CD4-positive, alpha-beta memory T cell (primary cell): ENCODE measurements at places on chromosomes 6 and 20.

- peak; percentile 15 for DNase-seq
Measured at GRCh38 chr6:77466451-77467437, 3.5 kb upstream of the HTR1B start.

DNA sequence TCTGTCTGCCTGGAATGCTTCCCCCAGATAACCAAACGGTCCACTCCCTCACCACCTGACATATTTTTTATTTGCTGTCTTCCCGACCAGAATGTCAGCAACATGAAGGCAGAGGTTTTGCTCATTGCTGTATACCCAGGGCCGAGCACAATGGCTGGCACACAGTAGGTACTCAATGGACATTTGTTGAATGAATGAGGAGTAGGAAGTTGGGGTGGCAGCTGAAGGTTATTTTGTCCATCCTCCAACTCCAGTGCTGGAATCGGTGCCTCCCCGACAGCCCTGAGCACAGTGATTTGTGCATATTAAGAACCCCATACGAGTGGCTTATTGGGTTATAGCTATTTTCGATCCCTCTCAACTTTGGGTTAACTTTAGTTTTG lies 10.3 kb downstream of the DUSP15 start:
- no peak for DNase-seq

DNA sequence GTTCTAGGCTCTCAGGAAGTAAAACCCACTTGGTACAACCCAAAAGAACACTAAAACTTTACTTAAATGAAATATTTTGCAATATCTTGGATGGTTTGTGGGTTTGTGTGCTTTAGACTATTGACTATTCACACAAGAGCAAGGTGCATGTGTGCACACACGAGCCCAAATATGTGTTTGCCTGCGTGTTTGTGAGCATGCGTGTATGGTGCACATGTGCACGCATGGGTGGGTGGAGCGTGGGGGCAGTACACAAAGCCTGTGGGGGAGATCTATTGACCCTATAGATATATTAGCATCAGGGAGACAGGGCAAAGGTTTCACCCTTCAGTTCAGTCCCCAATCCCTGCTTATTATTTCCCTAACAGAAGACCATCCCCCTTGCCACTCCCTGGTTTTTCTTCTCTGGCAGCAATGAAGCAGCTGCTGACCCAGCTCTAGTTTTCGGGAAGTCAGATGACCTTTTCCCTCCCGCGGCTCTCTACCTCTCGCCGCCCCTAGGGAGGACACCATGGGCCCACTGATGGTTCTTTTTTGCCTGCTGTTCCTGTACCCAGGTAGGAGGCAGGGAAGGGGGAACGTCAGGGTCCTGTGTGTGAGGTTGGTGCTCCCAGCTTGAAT lies at the start of gene C2:
TSS of gene C2 (plus strand) at position 476 of the 621 bp plus-strand sequence. CDS start at position 512, 36 bp downstream.
- DNase-seq: no peak

- DNase-seq: no peak
Measured at GRCh38 chr6:133407320-133408100, 166.4 kb downstream of the EYA4 start.

DNA sequence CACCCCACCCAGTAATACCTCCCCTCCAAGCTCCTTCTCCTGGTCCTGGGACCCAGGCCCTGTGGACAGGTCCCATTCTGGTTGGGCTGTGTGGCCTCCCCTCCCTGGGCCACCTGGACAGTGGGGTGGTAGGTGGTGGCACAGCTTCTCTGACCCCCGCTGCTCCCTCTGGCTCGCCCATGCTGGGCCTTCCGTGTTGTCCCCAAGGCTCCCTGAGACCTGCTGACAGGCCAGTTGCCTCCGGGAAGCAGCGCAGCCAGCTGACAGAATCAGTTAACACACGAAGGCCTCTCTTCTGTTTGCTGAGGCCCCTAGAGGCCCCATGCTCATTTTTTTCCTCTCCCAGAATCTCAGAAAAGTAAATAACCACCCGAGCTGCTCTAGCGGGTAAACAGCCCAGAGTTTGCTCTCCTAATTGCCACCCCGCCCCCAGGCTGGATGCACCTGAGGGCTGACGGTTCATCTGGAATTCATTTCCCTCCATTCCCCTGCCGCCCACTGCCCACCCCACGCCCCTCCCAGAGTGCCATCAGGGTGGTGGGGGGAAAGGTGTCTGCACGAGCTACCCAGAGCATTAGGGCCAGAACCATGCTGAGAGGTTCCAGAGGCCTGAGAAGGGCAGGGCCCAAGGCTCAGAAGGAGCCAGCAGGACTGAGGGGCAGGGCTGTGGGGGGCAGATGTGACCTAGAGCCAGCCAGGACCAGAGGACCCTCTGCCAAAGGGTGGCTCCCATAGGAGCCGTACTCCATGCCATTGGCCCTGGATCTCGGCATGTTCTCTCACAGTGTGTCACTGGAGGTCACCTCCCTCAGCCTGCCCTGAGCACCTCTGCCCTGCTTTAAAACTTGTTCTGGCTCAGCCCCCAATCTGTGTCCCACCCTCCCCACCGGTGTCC lies 157.5 kb downstream of the GRM4 start:
- DNase-seq: no peak
